ENCODE measurements at places on chromosomes 2 and 18. TPM values are rescaled to one million over a fixed set of nuclear protein-coding genes. Genes with fewer than 3 reads are reported as not detected.

The ANKRD36C gene
- total RNA-seq, result 21.1 TPM

The SLC9A2 gene
- total RNA-seq, result 1.2 TPM

- DNase-seq, result no peak
These were observed 1.2 kb upstream of the HAAO start for GRCh38 chr2:42793334-42794270.

- DNase-seq, result no peak
These were observed 758.7 kb upstream of the FSHR start for GRCh38 chr2:49913025-49913424.

The DPYSL5 gene
- total RNA-seq, result 9.1 TPM

- peak; percentile 92 for DNase-seq
These were observed 131.3 kb downstream of the PRPF40A start for GRCh38 chr2:152585830-152586484.

The PTH2R gene
- total RNA-seq, result not detected

- no peak for DNase-seq
These were observed 786.4 kb downstream of the RNF144A start for GRCh38 chr2:7703543-7704144.

- DNase-seq, result no peak
These were observed 95.4 kb downstream of the BOD1L2 start for GRCh38 chr18:57242285-57242684.

DNA sequence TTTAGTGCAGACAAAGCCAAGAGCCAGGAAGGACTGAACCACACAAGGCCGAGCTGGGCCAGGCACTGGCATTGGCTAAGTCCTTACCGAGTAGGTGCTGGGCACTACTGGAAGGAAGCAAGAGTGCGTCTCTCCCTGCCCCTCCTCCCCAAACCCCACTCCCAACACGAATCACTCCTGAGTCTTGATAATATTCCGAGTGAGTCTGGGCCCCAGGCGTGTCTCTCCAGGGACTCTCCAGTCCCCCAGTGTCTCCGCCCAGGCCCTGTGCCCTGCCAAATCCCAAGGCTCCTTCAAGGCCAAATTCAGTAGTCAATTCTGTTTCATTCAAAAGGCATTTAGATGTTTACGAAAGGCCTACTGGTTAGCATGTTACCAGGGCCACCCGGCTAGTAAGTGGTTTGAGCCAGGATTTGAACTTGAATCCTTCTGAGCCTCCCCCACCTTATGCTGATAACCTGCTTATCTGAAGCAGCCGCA is 82.8 kb downstream of the GLI2 start:
- DNase-seq, result peak; percentile 47
